EL (cell line): ENCODE measurements at places on chromosomes 1 and 21.
A peak's percentile ranks its signal among the peaks of the same experiment; 100 is the strongest.

- no peak for DNase-seq
Observed at GRCh38 chr1:3799976-3800685, 3.8 kb upstream of the LRRC47 start.

DNA sequence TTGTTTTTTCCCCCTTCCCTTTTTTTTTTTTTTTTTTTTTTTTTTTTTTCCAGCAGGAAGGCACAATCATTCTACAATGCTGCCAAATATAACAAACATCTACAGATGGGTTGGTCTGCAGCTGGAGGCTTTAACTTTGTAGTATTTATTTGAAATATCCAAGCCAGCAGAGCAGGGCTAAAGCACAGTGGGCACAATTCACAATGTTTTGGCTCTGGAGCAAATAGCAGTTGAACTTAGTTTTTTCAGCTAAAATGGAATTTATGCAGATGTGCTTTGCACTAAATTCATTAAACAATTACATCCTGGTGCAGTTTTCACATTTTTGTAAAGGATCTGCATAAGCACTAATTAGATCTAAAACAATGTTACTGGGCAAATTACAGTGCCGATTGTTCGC is 39.8 kb upstream of the ZBTB18 start:
- DNase-seq: no peak

DNA sequence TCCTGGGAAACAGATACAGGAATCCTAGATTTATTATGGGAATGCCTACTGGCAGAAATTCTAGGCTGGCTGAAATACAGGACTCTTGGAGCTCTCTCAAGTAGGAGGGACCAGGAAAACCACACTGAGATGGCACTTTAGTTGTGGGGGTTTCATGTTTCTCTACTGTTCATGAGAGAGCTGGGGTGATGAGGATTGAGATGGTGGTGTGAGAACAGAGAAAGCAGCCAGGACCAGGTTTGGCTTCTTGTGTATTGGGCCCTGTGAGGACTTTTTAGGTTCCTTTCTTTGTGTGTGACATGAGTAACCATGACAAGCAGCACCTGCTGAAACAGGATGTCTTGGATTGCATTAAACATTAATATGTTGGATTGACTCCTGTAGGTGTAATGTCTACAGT is 4.9 kb downstream of the ARID1A start:
- peak; percentile 48 for DNase-seq

- no peak for DNase-seq
Observed at GRCh38 chr1:46302641-46303037, 777 bp downstream of the LRRC41 start.

GRCh38 chr1:7224081-7224534 is 438.9 kb downstream of the CAMTA1 start:
- no peak for DNase-seq
